EH (cell line): ENCODE measurements at places on chromosomes 7 and 10.

DNA sequence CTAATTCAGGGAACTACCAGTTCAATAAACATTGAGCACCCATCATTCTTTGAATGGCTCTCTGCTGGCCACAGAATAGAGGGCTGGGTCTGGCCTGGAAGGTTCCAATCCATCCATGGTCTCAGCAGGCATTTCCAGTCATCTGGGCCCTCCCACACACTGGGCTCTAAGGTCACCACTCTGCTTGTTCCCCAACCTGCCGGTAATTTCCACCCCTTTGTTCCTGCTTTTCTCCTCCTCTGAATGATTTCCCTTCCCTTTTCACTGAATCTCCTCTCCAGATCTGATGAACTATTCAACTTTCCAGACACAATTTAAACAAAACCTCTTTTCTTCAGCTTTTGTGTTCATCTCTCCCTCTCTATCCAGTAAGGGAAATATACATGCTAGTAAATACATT, 2.6 kb downstream of the BZW2 start:
- no peak for DNase-seq

GRCh38 chr7:32941181-32941580, 16.1 kb upstream of the FKBP9 start:
- no peak for DNase-seq

- DNase-seq, result no peak
These were observed 439.1 kb upstream of the MGMT start for GRCh38 chr10:129027906-129028305.

DNA sequence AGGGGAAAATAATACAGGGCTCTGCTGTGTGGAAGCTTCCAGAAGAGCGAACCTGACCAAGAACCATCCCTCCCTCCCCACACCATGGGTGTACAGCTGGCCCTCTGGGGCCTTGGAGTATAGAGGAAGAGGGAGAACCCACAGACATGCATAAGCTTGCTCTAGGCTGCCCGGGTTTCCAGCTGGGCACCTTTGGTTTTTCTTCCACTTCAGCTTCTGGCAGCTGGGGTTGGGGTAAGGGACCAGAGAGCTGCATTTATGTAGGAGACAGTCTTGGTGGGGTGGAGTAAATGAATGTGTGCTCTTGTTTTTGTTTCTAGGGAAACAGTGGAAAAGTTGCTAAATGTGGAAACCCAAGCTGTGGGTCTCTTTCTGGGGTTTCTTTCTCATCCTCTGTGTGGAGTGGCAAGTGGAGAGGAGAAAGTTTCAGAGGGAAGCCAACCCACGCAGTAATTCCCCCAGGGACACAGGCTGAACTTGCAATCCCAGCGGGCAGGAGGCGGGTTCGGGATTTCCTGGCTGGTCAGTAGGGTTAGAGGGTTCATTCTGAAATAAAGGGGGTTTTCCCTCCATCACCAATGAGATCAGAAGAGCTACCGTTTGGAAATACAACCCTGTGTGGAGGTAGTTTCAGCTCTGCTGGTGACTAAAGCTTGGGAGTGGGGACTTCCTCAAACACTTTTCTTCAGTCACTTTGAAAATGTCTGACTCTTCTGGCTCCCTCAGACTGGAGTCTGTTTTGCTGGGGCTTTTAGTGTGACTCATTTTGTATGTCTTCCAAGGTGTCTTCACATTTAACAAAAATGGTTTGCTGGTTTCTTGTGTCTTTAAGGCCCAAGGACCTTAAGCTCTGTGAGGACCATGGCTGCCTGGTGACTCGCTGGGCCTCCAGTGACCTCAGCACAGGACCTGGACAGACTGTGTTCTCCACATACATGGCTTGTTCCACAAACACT, 22.2 kb upstream of the SRGN start:
- DNase-seq, result peak; percentile 71

DNA sequence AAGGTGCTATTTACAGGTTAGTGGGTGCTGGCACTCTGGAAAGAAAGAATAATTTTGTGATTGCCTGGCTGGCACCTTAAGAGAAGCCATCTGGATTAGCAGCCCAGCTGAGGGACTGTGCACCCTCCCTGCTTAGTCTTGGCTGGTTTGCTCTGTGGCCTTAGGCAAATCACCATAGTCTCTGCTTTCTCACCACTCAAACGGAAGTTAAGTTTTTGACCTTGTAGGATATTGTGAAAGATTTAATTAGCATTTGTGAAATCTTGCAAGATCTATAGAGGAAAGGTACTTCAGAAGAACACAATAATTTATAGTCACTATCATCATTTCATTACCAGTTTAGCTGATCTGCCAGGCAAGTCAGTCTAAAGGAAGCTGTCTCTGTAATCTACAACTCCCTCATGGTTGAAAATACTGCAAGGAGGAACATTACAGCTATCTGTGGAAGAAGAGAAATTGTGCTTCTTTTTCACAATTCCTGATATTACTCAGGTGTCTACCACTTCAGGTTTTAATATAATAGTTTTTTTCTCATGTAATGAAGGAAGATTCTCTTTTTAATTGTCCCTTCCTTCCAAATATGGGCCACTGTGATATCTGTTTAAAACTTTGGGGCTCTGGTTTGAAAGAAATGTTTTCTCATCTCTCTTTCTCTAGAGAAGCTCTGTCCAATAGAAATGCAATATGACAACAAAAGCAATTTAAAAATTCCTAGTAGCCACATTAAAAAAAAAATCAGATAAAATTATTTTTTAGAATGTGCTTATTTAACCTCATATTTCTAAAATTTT, 219.6 kb downstream of the PTEN start:
- peak; percentile 24 for DNase-seq

GRCh38 chr10:15712883-15713282, 6.8 kb downstream of the ITGA8 start:
- peak; percentile 64 for DNase-seq

DNA sequence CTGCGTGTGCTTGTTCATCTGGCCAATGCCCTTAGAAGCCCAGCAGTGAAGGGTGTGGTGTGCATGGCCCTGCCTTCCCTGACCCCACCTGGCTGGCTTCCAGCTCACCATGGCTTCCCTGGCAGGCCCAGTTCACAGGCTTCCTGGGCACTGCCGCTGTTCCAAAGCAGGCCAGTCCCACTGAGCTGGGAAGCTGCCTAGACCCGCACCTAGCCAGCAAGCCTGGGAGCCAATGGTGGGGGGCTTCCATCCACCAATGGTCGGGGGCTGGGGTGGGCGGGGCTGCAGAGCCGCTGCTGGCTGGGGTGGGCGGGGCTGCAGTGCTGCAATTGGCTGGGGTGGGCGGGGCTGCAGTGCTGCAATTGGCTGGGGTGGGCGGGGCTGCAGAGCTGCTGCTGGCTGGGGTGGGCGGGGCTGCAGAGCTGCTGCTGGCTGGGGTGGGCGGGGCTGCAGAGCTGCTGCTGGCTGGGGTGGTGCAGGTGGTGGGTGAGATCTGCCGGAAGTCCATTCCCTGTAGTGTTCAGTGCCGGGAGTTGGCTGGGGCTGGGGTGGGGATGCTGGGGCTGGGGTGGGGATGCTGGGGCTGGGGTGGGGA, 12.4 kb downstream of the CALY start:
- peak; percentile 71 for DNase-seq
